ENCODE measurements at places on chromosomes 7 and 10. TPM values are rescaled to one million over a fixed set of nuclear protein-coding genes. Genes with fewer than 3 reads are reported as not detected.

Gene GSTO2
- total RNA-seq: 16.3 TPM

Gene AASS
- 39.5 TPM for total RNA-seq

Gene MRC1
- total RNA-seq: 26.0 TPM

Gene TIMM23
- 69.5 TPM for total RNA-seq

Gene PAX4
- not detected for total RNA-seq
